CD4-positive, alpha-beta memory T cell (primary cell): ENCODE measurements at places on chromosomes 4 and X.

GRCh38 chr4:1907848-1908525 is 36.8 kb downstream of the NSD2 start:
- no peak for DNase-seq

- DNase-seq: no peak
These were observed 20.0 kb downstream of the DCLK2 start for GRCh38 chr4:150098214-150098613.

DNA sequence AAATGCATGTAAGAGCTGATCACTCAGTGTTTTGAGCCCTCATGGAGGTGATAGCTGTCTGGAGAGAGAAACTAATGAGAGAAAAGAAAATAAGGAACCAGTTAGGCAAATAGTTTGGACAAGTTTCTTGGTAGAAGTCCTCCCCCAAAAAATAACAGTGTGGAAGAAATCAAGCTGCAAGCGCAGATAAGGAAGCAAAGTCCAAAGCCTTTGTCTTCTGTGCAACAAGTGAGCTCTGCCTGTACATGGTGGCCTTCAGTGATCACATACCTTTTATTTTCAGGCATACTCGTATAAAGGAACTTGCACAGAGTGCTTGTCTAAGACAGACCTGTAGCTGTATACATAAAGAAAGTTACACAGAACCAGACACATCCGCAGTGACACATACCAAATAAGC is 2.5 kb upstream of the UGT2A3 start:
- no peak for DNase-seq

DNA sequence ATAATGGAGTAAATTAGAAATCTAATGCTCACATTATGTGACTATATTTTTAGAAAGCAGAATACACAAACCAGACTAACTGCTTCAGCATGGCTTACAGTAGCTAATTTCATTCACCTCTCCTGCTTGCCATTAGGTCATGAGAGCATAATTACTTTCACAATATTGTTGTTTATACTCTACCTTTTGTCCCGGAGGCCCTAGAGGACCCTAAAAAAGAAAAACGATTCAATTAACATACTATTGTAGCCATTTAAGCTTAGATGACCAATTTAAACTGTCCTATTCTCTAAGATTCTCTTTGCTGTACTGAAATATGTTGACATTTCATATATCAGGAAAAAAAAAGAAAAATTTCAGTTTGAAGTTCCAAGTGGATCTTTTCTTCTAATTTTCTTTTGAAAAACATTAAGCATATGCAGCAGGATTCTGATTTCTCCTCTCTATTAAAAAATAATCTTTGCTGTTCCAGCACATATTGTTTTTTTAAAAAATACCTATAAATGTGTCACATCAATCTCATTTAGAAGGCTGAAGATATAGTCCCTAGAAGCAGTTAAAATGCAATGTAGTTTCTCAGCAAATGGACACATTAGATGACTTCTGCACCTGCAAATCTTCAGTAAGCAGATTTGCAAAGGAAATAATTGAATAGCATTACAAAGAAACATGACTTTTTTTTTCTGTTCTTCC is 157.7 kb upstream of the ETNPPL start:
- DNase-seq: no peak

DNA sequence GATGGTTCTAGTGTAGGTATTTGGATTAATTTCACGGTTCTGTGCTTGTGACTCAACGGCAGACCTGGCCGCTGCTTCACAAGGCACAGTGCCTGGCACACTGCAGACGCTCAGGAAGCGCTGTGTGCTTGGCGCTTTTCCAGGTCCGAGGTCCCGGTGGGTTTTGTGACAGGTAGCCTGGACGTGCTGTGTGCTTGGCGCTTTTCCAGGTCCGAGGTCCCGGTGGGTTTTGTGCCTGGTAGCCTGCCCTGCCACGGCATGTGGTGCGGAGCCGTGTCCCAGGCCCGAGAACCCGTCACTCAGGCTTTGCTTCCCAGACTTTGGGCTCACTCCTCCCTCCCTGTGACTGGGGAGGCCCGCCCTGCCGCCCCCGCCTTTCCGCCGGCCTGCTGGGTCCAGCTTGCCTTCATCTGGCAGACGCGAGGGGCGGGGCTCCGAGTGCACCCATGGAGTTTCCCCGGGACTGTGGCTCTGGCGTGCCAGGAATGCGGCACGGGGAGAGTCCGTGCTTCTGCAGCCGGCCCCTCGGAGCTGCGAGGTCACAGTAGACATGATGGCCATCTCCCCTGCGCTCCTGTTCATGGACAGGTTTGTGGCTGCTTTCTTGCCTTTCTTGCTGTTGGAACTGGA is 44.2 kb downstream of the TBC1D14 start:
- DNase-seq: no peak

- no peak for DNase-seq
These were observed 3.4 kb downstream of the SEPTIN11 start for GRCh38 chr4:76952656-76953582.

GRCh38 chr4:119921830-119922229 is 144.8 kb downstream of the MAD2L1 start:
- DNase-seq: no peak

- DNase-seq: no peak
These were observed 73.7 kb downstream of the GATB start for GRCh38 chr4:151687021-151687640.

DNA sequence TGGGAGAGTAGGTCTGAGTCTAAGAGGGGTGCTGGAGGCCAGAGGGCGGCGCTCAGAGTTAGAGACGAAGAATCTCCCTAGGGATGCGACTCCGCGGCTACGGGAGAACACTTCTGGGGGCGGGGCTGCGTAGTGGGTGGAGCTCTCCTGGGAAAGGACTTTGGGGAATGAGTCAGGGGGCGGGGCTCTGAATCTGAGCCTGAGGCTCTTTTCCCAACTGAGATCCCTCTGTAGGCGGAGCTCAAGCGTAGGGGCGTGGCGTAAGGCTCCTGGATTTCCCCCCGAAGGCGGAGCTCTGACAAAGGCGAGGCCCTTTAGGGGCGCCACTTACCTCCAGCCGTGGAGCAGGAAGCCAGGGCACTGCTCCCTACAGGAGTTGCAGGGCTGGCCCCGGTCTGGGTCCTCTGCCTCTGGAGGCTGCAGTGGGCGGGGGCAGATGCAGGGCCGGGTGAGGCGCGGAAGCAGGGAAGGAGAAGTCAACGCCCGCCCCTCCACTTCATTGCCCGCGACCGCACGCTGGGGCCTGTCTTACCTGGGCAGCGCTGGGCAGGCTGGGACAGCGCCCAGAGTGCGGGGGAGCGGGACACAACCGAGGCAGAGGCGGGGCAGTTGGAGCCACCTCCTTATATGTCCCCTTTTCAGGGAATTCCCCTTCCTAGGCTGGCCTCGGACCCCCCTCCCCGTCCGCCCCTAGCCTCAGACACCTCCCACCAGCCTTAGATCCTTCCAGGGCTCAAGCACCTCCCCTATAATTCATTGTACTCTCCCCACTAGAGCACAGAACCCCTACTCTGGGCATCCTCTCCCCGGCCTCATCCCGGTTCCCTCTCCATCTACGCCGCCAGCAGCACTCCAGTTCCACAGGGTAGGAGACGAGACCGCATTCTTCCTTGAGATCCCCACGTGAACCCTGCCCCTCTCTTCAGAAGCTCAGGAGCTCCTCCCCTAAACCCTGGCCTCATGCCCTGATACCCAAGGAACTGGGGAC is 1.6 kb downstream of the PRICKLE3 start:
- DNase-seq: no peak

DNA sequence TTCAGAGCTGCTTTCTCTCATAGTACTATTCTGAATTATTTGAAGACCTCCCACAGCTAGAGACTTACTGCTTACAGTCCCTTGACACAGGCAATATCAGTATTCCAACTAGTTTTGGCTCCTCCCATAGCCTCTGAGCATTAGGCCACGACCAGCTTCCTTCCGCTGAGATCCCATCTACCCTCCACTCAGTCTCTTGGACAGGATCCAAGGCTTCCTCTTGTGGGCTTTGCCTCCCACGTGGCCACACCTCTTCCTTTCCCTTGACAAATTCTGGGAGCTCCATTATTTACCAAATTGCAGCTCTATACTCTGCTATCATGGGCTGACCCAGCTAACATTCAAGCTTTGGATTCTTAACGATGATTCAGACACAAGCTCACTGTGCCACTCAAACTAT is 470.4 kb upstream of the GALNT7 start:
- DNase-seq: no peak

DNA sequence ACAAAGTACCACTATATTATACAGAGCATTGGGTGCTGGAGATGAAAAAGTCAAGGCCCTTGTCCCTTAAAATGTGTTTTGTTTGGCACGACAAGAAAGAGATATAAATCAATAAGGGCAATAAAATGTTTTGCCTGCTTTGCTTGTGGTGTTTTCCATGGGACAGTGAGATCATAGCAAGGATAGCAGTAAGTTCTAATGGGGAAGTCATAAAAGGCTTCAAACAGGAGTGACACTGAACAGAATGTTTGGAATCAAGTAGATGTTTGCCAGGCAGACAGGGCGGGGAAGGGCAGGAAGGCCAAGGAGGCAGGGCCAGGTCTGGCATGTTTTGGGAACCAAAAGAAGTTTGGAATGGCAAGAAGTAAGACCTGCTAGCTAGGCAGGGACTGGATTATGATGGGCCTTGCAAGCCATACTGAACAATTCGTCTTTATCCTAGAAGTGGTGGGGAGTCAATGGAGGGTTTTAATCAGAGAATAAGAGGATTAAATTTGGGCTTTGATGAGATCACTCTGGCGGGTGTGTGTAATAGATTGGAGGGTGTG is 16.4 kb downstream of the FGF2 start:
- DNase-seq: no peak

GRCh38 chr4:152862608-152863007 is 73.5 kb upstream of the FHDC1 start:
- DNase-seq: no peak

GRCh38 chrX:104961926-104962325 is 258.6 kb downstream of the TEX13A start:
- no peak for DNase-seq

GRCh38 chr4:16532240-16532970 is 306.1 kb upstream of the TAPT1 start:
- DNase-seq: no peak

DNA sequence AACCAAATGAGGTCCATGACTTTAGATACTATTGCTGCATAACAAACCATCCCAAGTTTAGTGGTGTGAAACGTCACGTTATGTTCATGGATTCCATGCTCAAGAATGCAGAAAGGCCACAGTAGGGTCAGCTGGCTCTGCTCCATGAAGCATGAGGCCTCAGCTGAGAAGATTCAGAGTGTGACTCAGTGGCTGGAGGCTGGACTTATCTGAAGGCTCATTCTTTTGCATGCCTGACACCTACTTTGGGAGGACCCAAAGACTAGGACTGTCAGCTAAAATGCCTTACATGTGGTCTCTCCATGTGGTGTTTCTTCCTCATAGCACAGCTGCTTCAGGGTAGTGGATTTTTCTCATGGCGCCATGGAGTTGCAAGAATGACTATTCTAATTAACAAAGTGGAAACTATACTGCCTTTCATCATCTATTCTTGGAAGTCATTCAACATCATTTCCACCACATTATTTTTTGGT is 11.5 kb upstream of the CCDC149 start:
- no peak for DNase-seq

DNA sequence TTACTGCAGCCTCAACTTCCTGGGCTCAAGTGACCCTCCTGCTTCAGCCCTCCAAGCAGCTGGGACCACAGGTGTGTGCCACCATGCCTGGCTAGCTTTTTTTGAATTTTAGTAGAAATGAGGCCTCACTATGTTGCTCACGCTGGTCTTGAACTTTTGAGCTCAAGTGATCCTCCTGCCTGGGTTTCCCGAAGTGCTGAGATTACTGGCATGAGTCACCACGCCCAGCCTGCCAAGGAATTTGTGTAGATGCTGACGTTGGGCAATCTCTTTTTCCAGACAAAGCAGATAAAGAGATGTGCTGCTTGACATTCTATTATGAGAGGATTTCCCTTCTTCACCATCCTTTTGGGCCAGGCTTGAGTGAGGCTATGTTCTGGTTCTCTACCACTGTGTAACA is 254.5 kb upstream of the RPS6KA3 start:
- DNase-seq: no peak

- no peak for DNase-seq
These were observed 26.2 kb downstream of the PRSS12 start for GRCh38 chr4:118326585-118326984.

DNA sequence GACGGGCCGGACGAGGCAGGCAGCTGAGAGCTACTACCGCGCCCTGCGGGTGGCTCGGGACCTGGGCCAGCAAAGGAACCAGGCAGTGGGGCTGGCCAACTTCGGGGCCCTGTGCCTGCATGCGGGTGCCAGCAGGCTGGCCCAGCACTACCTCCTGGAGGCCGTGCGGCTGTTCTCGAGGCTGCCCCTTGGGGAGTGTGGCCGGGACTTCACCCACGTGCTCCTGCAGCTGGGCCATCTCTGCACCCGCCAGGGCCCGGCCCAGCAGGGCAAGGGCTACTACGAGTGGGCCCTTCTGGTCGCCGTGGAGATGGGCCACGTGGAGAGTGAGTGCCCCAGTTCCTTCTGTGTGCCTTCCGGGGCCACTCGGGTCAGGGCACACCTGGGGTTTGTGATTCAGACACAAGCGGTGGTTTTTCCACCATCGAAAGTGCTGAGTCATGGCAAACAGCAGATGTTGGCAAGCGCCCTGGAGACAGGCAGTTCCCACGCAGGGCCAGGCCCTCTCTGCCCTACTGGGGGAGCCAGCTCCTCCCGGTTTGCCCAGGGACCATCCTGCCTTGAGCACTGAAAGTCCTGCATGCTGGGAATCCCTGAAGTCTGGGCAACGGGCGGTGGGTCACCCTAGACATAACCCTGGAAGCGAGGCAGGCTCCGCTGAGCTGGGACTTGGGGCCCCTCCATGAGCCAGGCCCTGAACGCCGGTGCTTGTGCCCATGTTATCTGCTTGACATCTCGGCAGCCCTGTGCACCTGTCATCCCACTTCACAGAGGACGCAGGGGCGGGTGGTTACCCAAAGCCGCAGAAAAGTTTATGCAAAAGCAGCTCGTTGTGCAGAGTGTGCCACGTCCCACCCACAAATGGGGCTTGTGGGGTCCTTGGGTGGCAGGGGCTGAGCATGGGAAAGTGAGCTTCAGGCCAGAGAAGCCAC is 29.5 kb downstream of the SH3TC1 start:
- peak; percentile 81 for DNase-seq

GRCh38 chrX:6666624-6667023 is 131.7 kb upstream of the VCX3A start:
- DNase-seq: no peak

DNA sequence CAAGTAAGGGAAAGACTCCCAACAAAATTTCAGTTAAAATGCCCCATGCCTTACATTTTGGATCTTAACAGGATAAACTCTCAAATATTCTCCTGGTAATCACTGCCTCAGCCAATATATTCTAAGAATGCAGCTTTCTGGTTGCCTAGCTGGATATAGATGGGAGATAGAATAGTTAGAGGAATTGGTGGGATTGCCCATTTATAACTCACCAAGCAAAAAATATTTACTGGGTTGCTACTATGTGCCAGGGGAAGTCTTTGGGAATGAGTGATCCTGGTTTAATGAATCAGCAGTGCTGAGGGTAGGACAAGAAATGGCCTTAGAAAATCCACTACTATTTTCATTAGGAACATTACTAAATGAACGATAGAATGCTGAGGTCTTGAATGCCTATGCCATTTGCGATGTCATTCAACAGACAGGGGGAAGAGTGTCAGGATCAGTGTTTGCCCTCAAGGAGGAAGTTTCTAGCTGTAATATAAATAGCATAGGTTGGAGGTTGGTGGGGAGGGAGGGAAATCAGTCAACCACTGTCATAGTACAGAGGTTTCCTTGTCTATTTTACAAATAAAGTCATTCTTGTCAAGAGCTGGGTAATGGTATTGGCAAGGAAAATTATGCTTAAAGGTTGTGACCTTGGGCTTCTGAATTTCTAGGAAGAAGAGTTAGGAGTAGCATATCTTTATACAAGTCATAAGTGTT is 63.5 kb downstream of the ENOPH1 start:
- DNase-seq: no peak

- no peak for DNase-seq
These were observed 68.4 kb downstream of the TBCK start for GRCh38 chr4:106247600-106247999.

- no peak for DNase-seq
These were observed 241.6 kb downstream of the FBXW7 start for GRCh38 chr4:152294331-152294730.
